ENCODE measurements at places on chromosomes 13 and 19.

- DNase-seq = no peak
These were observed 146.3 kb downstream of the DCLK1 start for GRCh38 chr13:35984776-35985453.

- DNase-seq = peak; percentile 20
These were observed 662 bp downstream of the CBARP start for GRCh38 chr19:1237027-1237659.

- no peak for DNase-seq
These were observed 4.1 kb downstream of the ZNRF4 start for GRCh38 chr19:5459360-5459759.

- DNase-seq = no peak
These were observed 19.4 kb downstream of the ZNF175 start for GRCh38 chr19:51590441-51590840.

DNA sequence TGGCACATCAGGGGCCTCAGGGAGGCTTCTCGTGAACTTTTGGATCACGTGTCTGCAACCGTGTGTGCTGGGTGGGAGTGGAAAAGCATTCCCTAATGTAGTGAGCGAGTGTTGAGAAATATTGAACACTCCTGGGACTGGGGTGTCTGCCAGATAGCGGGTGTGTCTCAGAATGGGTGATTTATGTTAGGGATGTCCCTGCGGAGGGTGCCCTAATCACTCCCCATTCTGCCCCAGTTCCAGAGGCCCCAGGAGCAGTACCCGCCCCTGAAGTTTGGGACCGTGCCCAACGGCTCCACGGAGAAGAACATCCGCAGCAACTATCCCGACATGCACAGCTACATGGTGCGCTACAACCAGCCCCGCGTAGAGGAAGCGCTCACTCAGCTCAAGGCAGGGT, 24.2 kb upstream of the GRWD1 start:
- DNase-seq = no peak

- no peak for DNase-seq
These were observed 81.4 kb upstream of the AKAP11 start for GRCh38 chr13:42190529-42190928.

- DNase-seq = no peak
These were observed 101.2 kb downstream of the LHFPL6 start for GRCh38 chr13:39501702-39502324.

- DNase-seq = no peak
These were observed 228.1 kb downstream of the FGF9 start for GRCh38 chr13:21898945-21899344.

GRCh38 chr13:74555276-74555625, 421.0 kb upstream of the KLF12 start:
- DNase-seq = no peak
